Vagina (tissue), 2 donors: ENCODE measurements at places on chromosomes 7 and 10. TPM values are rescaled to one million over a fixed set of nuclear protein-coding genes. Genes with fewer than 3 reads are reported as not detected.

The NAT16 gene
- not detected for total RNA-seq

- DNase-seq, result no peak
- H3K27me3 ChIP-seq, result no peaks in the 10 kb centered on the region
- H3K36me3 ChIP-seq, result no peaks in the 10 kb centered on the region
- H3K4me1 ChIP-seq, result peaks cover 36% of the 10 kb centered on the region
Observed at GRCh38 chr7:47518827-47519226, 63.1 kb downstream of the TNS3 start.

- no peaks in the 10 kb centered on the region for H3K4me1 ChIP-seq
- no peaks in the 10 kb centered on the region for H3K27me3 ChIP-seq
- no peak overlapping the region for H3K4me3 ChIP-seq
- DNase-seq, result no peak
Observed at GRCh38 chr7:6167004-6167551, 105.3 kb downstream of the CYTH3 start.

- H3K27ac ChIP-seq, result peak overlapping the region; percentile 39
- no peaks in the 10 kb centered on the region for H3K36me3 ChIP-seq
- H3K4me1 ChIP-seq, result peaks cover 8% of the 10 kb centered on the region
- no peak for DNase-seq
- H3K4me3 ChIP-seq, result no peak overlapping the region
Observed at GRCh38 chr7:121041516-121042148, 53.1 kb downstream of the CPED1 start.

DNA sequence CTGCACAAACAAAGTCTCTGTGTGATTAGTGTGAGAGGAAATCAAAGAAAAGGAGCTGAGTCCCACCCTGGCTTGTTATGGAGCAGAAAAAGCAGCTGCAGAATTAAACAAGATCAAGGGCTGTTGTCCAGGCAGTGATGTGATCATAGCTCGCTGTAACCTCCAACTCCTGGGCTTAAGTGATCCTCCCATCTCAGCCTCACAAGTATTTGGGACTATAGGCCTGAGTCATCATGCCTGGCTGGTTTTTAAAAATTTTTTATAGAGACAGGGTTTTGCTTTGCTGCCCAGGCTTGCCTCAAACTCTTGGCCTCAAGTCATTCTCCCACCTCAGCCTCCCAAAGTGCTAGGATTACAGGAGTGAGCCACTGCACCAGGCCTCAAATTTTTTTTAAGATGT is 88.9 kb downstream of the IPMK start:
- H3K36me3 ChIP-seq, result no peaks in the 10 kb centered on the region
- H3K27ac ChIP-seq, result no peak overlapping the region
- no peaks in the 10 kb centered on the region for H3K4me1 ChIP-seq
- no peak for DNase-seq

The CALCR gene
- not detected for total RNA-seq

DNA sequence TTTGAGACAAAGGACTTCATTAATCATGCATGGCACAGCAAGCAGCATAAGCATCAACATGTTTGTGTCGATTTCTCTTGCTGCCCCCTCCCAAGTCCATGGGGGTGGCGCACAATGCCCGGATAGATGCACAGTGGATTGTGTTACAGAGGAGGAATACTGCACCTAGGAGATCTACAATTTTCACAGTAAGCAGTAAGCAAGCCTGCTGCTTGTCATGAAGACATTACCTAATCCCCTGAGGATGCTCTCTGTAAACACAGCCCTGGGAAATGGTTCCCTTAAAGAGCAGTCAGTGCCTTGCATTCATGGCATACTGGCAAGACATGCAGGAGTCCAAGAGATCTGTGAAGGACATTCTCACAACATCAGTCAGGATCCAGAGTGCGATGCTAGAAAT is 137.7 kb downstream of the ETV1 start:
- no peaks in the 10 kb centered on the region for H3K27me3 ChIP-seq
- no peak for DNase-seq
- no peaks in the 10 kb centered on the region for H3K4me1 ChIP-seq
- H3K36me3 ChIP-seq, result no peaks in the 10 kb centered on the region

The KCND2 gene
- 3.7 TPM for total RNA-seq

The CDHR1 gene
- total RNA-seq, result 6.4 TPM

The CYP2C19 gene
- 6.1 TPM for total RNA-seq
